Fibroblast of skin of abdomen (primary cell): ENCODE measurements at places on chromosomes 4 and X.

GRCh38 chr4:11904846-11905739 is 476.4 kb upstream of the HS3ST1 start:
- no peak for DNase-seq

DNA sequence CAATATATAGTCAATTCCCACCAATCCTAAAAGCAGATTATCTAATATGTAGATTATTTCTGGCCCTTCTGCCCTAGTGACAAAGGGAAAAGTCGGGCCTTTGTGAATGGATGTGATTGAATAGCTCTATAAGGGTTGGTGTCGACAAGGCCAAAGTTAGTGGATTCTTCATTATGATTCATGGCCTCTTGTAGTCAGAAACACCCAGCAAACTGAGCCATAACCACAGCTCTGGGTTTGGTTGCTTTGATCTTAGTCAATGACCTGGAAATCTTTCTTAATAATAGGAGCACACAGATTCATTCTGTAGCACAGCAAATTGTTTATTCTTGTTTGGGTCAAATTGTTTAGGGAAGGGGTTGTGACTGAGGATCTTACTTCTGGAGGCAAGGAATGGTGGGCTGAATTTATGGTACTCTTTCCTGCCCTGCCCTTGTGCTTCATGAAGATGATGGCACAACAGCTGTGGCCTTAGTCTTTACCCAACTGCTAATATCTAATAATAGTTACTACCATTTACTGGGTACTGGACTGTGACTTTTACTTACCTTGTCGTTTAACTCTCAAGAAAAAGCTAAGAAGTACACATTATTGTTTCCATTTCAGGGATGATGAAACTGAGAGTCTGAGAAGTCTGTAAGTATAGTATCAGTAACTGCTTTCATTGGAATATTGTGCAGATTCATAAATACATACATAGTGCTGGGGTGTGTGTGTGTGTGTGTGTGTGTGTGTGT is 74.0 kb downstream of the AFF2 start:
- DNase-seq, result peak; percentile 53

- peak; percentile 68 for DNase-seq
Observed at GRCh38 chr4:106502106-106502699, 133.6 kb upstream of the GIMD1 start.

- peak; percentile 26 for DNase-seq
Observed at GRCh38 chr4:154205471-154205870, 286.1 kb downstream of the DCHS2 start.

DNA sequence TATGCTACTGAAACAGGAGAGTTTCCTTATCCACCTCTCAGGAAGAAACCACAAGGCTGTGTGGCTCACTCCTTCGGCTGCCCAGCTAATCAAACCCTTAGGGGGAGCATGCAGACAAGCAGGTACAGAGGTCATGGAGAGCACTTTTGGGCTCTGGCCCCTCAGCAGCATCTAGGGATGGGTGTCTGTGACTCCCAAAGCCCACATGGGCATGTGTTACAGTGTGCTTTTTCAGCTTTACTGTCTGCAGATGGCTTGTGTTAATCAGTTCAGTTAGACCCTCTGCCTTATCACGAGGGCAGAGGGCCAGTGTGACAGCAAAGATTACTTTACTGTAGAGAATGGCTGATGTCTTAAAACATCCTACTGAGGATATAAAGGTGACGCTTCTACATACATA is 447.4 kb downstream of the PCDH10 start:
- no peak for DNase-seq

GRCh38 chrX:156005144-156005543 is 7.6 kb downstream of the IL9R start:
- no peak for DNase-seq

DNA sequence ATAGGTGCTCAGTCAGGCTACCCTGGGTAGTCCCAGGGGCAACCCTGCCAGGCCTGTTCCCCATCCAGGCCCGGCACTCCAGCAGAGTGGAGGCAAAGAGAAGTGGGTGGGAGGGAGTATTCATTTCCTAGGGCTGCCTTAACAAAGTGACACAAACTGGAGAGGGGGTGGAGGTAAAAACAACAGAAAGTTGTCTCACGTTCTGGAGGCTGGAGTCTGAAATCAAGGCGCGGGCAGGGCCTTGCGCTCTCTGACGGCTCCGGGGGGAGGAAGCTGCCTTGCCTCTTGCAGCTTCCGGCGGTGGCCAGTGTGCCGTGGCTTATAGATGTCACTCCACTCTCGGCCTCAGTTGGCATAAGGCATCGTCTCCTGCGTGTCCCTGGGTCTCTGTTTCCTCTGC is 90.8 kb downstream of the DCTD start:
- no peak for DNase-seq

- no peak for DNase-seq
Observed at GRCh38 chr4:66539745-66540144, 869.5 kb upstream of the EPHA5 start.

GRCh38 chr4:95949136-95949765 is 109.4 kb downstream of the PDHA2 start:
- peak; percentile 14 for DNase-seq

- no peak for DNase-seq
Observed at GRCh38 chr4:132417220-132417619, 731.9 kb upstream of the PCDH10 start.

DNA sequence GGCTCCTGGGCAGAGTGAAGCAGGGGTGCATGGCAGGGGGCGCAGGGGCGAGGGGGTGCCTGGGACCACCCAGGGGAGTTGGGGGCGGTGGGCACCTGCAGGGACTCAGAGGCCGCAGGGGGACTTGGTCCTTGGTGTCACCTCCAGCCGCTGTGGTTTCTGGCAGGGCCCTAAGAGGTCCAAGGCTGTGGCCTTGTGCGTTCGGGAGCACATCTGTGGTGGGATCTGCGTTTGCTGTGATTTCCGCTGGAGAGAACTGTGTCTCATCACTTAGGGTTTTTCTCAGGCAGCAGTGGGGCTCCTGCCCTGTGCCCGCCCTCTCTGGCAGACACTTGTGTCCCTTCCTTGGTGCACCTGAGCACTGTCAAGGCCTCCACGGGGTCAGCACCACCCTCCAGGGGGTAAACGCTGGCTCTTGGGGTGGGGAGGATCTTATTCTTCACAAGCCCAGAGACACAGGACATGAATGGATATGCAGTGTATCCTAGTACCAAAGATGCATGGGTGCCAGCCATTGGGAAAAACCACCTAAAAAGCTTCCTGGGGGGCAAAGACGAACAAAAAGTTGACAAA is 66.5 kb downstream of the ACOX3 start:
- DNase-seq, result no peak
